ENCODE measurements at places on chromosomes 7 and 10. TPM values are rescaled to one million over a fixed set of nuclear protein-coding genes. Genes with fewer than 3 reads are reported as not detected.

The ACSM6 gene
- not detected for total RNA-seq

The VWA2 gene
- 3.0 TPM for total RNA-seq

The PSMA2 gene
- 42.6 TPM for total RNA-seq

The AGBL3 gene
- total RNA-seq: 5.8 TPM

The PRKCQ gene
- total RNA-seq: 8.7 TPM

The LIPJ gene
- total RNA-seq: 0.22 TPM

The ARPC1B gene
- 41.9 TPM for total RNA-seq

The MYL7 gene
- not detected for total RNA-seq

The CDC14C gene
- total RNA-seq: 0.22 TPM

The VPS37D gene
- 14.6 TPM for total RNA-seq

The CCDC7 gene
- total RNA-seq: 66.3 TPM

Data from camera-type eye (tissue), 1 donor.